NCI-H748 treated with DMSO at 0.1 percent for 48 hours (cell line): ENCODE measurements at places on chromosomes 7 and 10.

GRCh38 chr10:4121502-4122380 is 336.7 kb upstream of the KLF6 start:
- no peak for DNase-seq

DNA sequence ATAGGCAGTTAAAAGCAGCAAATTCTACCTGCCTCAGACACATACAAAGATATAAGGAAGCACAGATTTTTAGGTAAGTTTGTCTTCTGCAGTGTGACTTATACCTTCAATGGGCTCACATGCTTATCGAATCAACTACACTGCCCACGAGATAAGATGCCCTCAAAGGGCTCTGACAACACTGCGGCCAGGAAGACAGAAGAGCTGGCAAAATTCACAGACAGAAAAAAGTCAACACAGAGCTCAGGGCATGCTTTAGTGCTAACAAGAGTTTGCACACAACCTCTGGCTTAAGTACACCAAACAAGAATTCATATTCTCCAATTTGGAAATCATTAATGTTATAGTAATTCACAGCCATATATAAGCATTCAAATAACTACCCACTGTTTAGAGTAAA is 62.3 kb downstream of the LARP4B start:
- no peak for DNase-seq

- peak; percentile 81 for DNase-seq
Observed at GRCh38 chr10:91220194-91220953, at the start of gene PCGF5. PCGF5 (plus strand) TSS chr10:91220663; CDS start chr10:91222872, 2,209 bp downstream.

GRCh38 chr7:127150543-127150942 is 102.2 kb downstream of the GRM8 start:
- DNase-seq, result no peak

DNA sequence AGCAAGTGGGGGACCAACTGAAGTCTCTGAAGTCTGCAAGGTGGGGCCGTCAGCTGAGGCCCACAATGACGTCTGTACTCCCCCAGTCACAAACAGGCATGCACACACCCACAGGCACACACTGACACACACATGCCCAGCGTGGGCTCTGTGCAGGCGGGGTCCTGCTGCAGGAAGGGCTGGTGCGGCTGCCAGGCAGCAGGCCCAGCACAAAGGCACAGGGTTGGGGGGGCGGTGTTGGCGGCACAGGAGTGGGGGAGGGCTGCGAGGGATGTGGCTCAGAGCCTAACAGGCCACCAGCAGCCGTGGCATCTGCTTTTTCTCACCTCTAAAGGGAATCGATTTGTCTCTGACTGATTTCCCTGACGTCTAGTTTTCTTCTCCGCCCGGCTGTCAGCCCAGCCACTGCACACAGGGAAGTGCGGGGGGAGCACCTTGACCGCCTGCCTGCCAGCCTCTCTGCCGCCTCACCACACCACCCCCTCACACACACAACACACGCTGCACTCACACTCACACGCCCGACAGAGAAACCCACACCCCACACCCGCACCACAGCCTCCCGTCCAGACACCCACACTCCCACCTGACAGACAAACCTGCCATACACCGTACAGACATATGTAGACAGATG is 43.5 kb upstream of the ZMIZ1 start:
- no peak for DNase-seq

DNA sequence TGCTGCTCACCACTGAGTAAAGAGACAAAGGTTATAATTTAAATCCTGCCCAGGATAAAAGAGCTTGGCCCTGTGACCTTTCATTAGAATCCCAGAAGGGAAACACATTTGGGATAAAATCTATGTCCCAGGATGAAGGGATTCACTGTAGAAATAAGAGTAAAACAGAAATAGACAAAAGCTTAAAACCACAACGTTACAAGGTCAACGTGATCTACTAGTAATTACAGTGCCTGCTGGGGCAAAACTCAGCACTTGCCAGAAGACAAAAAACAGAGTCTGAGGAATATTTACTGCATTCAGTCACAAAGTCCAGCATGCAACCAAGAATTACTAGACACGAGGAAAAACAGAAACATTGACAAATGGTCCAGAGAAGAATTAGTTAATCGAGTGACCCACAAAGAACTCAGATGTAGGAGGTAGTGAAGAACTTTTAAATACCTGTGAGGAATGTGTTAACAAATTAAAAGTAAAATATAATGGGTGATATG is 982.3 kb downstream of the GATA3 start:
- DNase-seq, result no peak

DNA sequence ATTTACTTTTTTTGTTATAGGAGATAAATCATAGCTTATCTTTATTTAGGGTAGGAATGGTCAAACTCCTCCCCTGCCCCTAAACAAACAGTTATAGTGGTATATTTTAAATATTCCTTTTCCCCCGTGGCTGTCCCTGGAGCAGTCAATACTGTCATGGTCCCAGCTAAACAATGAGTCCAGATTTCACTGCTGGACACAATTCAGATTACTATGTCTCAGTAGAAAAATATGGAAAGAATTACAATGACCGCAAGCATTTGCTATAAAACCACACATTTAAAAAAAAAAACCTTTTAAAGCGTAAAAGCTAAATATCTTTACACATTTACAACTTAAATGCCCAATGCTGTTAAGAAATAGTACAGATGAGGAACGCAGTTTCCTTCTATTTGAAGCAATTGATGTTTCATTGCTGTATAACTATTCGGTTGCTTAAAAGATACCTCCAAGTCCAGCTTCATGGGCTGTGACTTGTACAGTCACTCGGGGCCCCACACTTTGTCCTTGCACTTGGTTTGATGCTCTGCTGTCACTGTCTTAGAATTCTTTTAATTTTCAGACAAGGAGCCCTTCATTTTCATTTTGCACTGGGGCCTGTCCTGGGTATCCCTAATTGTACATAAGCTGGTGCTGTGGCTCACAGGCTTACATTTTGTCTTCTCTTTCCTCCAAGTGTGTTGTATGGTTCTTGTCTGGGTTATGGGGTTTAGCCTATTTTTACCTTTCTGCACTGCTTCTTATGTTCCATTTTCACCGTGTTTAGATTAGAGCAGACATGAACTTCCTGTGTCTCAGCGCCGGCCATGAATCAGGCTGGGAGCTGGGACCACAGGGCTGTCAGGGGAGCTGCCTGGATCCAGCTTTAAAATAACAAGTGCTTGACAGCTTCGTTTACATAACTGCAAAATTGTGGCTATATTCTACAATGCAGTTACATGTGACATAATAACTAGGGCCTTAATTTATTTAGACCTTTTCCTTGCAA is 530.2 kb upstream of the FZD8 start:
- DNase-seq, result no peak

DNA sequence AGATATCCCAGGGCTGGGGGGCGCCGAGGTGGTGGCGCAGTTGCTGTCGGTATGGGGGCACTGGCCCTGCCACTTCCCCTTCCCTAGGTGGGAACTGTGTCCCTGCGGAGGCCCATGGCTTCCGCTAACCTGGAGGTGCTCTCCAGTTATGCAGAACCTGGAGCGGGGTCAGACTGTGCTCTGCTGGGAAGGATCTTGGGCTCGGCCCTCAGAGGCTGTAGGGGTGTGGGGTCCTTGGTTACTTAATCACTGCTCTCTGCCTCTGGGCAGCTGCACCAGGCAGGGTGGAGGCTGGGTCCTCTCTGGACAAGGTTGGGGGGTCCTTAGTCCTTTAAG is 2.4 kb downstream of the BRI3 start:
- DNase-seq, result no peak

- DNase-seq, result no peak
Observed at GRCh38 chr10:113261611-113262091, 291.2 kb upstream of the HABP2 start.

- DNase-seq, result no peak
Observed at GRCh38 chr7:114588506-114588905, 173.9 kb downstream of the FOXP2 start.

GRCh38 chr7:15798081-15798480 is 111.6 kb upstream of the MEOX2 start:
- DNase-seq, result no peak

- no peak for DNase-seq
Observed at GRCh38 chr10:73920089-73920488, 9.2 kb downstream of the PLAU start.

GRCh38 chr7:141671705-141672496 is 30.1 kb downstream of the DENND11 start:
- DNase-seq, result no peak

DNA sequence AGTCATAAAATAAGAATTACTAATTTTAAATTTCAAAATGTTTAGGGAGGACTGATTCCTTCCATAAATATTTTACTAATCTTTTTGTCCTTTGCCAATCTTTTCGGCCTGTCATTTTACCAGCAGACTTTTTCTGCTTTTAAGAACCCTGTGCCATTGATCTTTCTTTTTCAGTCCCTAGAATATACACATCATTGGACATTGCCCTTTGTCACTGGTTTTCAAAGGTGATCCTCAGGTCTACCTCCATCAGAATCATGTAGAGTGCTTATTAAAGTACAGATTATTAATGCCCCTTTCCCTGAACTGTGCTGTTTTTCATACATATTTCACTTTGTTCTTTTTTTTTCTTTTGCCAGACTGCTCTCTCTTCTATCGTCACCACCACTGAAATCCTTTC is 43.8 kb downstream of the SHOC2 start:
- DNase-seq, result no peak

DNA sequence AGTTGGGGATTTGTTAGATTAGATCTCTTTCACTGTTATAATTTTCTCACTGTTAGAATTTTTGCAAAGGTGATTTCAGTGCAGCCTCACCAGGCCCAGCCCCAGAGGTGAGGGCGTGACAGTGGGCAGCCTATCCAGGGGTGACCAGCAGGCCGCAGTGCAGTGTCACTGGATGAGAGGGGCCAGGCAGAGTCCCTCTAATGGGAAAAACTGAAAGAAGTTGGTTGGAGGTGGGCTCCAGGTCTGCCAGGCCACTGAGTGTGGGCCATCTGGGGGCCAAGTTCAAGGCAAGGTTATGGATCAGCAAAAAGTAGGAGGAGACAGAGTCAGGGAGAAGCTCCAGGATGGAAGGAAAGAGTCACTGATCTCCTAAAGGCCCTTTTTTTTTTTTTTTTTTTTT is 90.5 kb upstream of the SDK1 start:
- DNase-seq, result no peak

DNA sequence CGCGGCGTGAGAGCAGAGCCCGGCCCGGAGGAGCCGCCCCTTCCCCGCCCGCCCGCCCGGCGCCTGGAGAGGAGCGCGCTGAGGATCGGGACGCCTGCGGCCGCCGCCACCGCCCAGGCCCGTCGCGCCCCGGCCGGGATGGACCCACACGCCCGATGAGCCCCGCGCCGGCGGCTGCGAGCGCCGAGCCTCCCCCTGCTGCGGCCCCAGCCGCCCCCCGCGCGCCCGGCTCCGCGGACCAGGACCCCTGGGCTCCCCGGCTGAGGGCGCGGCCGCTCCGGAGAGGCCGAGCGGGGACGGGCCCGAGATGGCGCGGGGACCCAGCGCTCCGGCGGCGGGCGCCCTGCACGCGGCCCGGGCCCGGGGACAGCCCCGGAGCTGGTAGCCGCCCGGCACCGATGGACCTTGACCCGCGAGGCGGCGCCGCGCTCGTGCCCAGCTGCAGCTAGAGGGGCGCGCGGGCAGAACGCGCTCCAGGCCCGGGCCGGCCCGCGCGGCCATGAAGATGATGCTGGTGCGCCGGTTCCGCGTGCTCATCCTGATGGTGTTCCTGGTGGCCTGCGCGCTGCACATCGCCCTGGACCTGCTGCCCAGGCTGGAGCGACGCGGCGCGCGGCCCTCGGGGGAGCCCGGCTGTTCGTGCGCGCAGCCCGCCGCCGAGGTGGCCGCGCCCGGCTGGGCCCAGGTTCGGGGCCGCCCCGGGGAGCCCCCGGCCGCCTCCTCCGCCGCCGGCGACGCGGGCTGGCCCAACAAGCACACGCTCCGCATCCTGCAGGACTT is 520 bp downstream of the FAM20C start:
- DNase-seq, result no peak

GRCh38 chr10:37947526-37947925 is 28.9 kb downstream of the ZNF25 start:
- no peak for DNase-seq

DNA sequence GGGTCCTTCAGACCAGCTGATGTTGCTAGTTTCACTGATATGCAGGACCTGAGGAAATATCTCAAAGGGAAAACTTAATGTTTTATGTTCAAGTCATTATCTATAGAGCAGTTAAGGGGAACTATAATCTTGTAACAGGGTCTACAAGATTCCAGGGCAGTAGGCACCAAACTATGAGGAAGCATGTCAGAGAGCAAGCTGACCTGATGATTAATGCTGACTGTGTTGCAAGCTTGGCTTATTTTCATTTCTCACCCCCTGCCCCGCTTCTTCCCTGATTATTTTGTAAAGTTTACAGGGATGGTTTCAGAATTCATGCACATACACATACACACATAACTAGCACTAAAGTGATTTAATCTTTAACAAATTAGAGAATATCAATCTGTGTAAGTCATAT is 84.3 kb upstream of the CACNA2D1 start:
- no peak for DNase-seq

GRCh38 chr7:97871659-97872024 is 566 bp downstream of the ASNS start:
- DNase-seq, result peak; percentile 52

- no peak for DNase-seq
Observed at GRCh38 chr7:33487998-33488682, 358.8 kb downstream of the BBS9 start.

GRCh38 chr10:123446449-123447156 is 219.6 kb upstream of the GPR26 start:
- no peak for DNase-seq

DNA sequence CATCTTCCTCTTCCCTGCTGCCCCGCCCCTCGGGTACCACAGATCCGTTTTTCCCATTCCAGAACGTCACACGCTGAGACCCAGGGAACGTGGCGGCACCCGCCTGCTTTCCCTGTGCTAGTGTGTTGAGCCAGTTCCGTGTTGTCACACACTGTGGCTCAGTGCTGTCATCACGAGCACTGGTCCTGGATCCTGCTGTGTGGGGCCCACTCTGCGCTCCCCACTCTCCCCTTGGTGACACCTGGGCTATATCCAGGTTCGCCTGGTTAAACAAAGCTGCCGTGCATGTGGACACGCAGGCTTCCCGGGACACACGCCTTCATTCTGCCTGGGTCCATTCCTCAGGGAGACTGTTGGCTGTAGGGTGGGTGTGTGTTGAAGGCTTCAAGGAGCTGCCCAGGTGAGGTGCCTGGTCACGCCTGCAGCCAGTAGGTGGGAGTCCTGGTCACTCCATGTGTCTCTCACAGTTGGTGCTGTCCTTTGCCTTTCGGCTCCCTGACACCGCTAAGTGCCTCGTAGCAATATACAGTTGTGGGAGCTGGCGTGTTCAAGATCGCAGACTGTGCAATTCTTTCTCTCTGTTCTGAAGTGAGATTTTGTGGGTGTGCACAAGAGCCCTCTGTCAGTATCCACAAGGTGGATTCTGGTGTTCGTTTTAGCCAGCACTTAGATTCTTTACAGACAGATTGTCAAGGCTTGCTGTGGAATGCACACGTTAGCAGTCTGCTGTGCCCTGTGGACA is 88.6 kb downstream of the INPP5A start:
- no peak for DNase-seq

GRCh38 chr10:1440897-1441296 is 296.4 kb downstream of the ADARB2 start:
- no peak for DNase-seq

DNA sequence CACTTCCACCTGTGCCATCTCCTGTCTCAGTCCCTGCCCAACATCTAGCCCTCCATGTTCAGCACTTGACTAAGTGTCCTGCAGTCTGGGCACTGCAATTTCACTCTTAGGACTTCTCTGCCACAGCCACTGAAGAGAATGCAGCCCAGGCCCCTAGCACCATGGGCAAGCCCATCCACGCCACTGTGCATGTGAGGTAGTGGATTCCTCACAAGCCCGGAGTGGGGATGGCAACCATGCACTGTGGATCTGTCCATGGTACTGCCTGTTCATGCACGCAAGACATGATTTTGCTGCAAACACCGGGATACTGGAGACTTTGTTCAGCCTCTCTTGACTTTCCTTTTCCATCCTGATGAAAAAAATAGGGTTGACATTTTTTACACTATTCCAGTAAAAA is 12.3 kb downstream of the DDC start:
- DNase-seq, result no peak
